Hematopoietic multipotent progenitor cell treated with erythropoietin and hydrocortisone succinate and interleukin-3 and kit ligand, for 4 days (in vitro differentiated cells): ENCODE measurements at places on chromosomes 12 and 14.

GRCh38 chr14:103663506-103663905 is 34.5 kb downstream of the KLC1 start:
- DNase-seq, result no peak

- no peak for DNase-seq
Observed at GRCh38 chr12:119385659-119386058, 51.1 kb downstream of the CCDC60 start.

DNA sequence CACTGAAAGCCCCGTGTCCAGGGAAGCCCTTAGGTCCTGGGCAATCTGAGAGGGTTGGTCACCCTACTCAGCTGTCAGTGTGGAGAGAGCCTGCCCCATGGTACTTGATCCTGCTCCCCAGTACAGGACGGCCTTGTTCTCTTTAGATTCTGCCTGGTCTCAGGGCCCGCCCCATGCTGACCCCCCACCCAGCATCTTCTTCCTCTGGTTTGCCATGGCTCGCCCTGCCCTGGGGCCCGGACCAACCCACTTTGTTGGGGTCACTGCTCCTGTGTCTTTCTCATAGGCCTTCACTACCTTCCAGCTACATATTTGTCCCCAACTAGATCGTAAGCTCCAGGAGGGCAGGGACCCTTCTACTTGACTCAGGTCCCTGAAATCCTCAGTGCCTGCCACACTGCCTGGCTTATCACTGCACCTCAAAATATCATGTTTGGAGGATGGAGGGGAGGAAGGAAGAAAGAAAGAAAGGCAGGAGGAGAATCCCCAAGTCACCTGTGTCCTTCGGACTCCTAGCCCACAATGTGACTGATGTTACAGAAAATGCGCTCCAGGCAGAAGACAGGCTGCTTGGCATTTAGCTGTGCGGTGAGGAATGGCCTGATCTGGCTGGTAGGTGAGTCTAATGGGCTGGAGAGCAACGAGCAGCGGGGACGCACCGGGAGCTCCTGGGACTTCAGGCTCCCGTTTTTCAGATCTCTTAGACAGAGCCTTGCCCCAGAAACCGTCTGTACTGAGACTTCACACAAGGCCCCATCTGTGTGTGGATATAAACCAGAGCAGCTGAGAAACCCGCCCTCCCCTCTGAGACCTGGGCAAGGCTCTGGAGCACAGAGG is 66.1 kb downstream of the C14orf132 start:
- DNase-seq, result no peak

GRCh38 chr12:25800101-25800500 is 158.4 kb upstream of the RASSF8 start:
- DNase-seq, result peak; percentile 55

- no peak for DNase-seq
Observed at GRCh38 chr12:104551313-104551931, 94.7 kb downstream of the CHST11 start.

GRCh38 chr12:52662093-52662917 is 10.3 kb upstream of the KRT2 start:
- peak; percentile 97 for DNase-seq

GRCh38 chr12:71032933-71033332 is 112.4 kb upstream of the PTPRR start:
- no peak for DNase-seq

DNA sequence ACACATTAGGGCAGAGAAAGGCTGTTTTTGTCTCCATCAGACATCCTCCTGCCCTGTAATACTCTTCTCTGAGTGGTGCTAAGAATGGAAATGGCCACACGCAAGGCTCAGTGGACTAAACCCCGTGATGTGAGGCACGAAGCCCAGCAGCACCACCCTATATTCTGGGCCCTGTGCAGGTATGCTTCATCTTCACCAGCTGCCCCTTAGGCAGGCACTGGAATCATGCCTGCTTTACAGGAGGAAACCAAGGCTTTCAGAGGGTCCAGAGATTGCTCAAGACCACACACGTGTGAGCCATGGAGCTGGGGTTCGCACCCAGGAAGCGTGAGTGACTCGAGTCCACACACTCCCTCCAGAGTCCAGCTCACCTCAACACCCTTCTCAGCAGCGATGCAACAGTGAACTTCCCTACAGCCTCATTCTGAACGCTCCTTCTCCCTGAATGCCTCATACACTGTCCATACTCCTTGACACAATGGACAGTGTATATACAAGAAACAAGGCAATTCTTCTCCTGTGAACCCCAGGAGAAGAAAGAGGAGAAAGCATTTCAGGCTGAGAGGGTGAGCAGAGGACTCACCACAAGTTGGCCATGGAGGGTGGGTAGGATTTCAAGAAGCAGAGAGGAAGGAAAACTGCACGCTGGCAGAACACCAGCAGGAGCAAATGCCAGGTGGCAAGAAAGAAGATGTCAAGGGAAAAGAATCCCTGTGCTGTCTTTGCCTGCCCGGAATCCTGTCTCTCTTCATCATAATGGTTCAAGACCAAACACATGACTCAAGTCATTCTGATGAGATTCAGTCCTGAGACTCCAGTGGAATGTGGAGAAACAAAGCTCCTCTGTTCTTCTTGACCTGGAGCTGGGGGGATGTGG is 39.1 kb downstream of the NT5DC3 start:
- no peak for DNase-seq

- DNase-seq, result no peak
Observed at GRCh38 chr14:96274122-96274521, 18.1 kb downstream of the BDKRB1 start.

DNA sequence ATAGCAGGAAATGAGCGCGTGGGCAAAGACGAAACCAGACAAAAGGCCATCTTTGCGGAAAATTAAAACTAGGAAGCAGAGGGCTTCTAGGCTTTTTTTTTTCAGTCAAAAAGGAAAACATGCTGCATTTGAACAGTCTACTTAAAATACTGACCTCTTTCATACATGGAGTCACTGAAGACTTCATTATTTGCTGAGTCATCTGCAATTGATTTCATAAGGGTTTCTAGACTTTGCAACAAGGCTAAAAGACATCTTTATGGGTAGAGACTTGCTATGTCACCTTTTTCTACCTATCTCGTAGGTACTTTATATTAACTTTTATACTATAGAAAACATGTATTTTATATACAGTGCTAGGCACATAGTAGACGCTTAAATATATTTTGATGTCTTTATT is 238.4 kb downstream of the TMEM132D start:
- DNase-seq, result no peak
